ENCODE measurements at places on chromosomes 5 and 9.
A peak's percentile ranks its signal among the peaks of the same experiment; 100 is the strongest.

GRCh38 chr5:73917433-73917832 is 291.4 kb downstream of the ARHGEF28 start:
- peak; percentile 83 for DNase-seq

DNA sequence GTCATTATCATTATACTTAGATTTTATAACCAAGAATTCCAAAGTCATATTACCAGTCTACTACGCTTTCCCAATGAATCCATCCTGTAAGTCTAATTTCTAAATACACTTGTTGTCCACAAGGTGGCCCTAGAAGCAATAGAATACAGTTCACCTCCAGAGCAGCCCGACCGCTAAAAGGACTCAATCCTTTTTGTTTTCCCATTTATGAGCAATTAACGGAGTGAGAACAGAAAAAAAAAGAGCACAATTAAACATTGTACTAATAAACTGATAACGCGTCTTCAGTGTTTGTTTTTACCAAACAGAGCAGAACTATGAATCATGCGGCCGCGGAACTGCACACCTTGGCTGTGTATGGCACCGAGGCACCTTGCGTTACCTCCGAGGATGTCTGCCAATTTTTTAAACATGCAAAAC is 160.7 kb upstream of the DAPK1 start:
- peak; percentile 7 for DNase-seq

- no peak for DNase-seq
Observed at GRCh38 chr5:76859591-76860247, 9.9 kb downstream of the S100Z start.

GRCh38 chr5:117455236-117456233 is 880.9 kb upstream of the SEMA6A start:
- no peak for DNase-seq

DNA sequence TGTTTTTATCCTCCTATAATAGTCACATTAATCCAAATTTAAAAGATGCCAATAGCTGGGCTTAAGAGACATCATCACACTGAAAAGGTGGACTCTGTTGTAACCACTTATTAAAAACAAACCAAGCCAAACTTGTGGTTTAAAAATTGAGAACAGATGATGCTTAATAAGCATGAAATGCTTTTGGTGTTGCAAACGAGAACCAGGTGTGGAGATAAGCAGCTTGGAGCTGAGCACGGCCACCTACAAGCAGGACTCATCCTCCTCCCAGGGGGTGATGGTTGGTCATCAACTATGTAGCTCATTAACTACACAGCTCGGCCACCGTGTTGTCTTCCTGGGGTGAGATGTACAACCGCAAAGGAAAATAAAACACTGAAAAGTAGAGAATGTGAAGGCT is 154.4 kb downstream of the NPR3 start:
- DNase-seq, result no peak

- DNase-seq, result no peak
Observed at GRCh38 chr5:132233081-132233480, 5.4 kb upstream of the P4HA2 start.

DNA sequence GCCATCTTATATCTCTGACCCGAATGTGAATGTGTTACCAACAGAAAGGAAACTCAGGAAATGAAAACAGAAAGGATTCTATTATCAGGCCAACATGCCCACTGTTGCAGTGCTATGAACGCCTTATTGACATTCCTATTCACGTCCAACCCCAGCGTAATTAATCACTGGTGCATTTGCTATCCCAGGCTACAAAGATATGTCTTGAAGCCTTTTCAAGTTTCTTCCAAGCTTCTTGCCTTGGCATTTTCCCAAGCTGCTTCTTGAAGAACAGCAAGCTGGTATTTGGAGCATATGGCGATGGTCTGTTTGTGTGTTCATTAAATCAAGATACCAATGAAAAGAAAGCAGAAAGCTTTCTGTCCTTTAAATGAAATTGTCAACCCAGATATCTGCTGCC is 579.2 kb upstream of the ZNF462 start:
- DNase-seq, result no peak

- DNase-seq, result no peak
Observed at GRCh38 chr9:129759319-129759718, 6.5 kb upstream of the PTGES start.

- no peak for DNase-seq
Observed at GRCh38 chr5:93360436-93361088, 220.5 kb downstream of the NR2F1-AS1 start.

- no peak for DNase-seq
Observed at GRCh38 chr5:35518104-35518503, 99.6 kb upstream of the SPEF2 start.

GRCh38 chr9:129471201-129472019 is 149.5 kb downstream of the C9orf50 start:
- no peak for DNase-seq

GRCh38 chr9:114263853-114264510 is 58.9 kb upstream of the ORM1 start:
- no peak for DNase-seq

DNA sequence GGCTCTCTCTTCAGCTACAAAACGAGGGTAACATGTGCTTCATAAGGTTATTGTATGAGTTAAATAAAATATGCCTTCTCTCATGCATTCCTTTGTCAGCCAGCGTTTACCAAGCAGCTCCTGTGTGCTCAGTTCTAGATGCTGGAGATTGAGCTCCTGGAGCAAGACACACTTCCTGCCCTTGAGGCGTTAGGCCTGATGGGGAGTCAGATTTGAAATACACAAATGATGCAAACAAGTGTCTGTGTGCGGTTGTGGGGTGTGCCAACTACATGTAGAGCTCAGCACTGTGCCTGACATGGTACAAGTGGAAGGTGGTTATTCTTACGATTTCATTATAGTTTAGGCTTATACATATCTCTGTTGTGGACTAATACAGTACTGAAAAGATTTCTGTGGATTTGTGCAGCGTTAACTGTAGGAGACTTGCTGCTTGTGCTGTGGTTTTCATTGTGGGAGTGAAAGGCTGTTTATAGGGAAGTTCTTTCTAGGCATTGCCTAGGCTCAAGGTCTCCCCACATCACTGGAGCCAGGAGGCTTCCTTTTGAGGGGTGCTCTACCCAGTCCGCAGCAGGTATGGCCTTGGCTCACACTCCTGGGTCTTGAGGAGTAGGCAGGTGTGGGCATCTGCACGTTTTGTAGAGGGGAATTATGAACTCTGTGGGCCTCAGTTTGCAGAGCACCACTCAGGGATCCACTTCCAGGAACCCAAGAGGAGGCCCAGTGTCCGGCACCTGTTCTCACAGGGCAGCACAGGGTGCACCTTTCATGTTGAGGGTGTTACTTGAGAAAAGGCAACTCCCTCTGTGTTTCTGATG is 39.8 kb upstream of the ANGPTL2 start:
- DNase-seq, result no peak

GRCh38 chr5:138488481-138488945 is 23.2 kb downstream of the EGR1 start:
- DNase-seq, result no peak

- no peak for DNase-seq
Observed at GRCh38 chr5:158511454-158511853, 588.3 kb downstream of the EBF1 start.

DNA sequence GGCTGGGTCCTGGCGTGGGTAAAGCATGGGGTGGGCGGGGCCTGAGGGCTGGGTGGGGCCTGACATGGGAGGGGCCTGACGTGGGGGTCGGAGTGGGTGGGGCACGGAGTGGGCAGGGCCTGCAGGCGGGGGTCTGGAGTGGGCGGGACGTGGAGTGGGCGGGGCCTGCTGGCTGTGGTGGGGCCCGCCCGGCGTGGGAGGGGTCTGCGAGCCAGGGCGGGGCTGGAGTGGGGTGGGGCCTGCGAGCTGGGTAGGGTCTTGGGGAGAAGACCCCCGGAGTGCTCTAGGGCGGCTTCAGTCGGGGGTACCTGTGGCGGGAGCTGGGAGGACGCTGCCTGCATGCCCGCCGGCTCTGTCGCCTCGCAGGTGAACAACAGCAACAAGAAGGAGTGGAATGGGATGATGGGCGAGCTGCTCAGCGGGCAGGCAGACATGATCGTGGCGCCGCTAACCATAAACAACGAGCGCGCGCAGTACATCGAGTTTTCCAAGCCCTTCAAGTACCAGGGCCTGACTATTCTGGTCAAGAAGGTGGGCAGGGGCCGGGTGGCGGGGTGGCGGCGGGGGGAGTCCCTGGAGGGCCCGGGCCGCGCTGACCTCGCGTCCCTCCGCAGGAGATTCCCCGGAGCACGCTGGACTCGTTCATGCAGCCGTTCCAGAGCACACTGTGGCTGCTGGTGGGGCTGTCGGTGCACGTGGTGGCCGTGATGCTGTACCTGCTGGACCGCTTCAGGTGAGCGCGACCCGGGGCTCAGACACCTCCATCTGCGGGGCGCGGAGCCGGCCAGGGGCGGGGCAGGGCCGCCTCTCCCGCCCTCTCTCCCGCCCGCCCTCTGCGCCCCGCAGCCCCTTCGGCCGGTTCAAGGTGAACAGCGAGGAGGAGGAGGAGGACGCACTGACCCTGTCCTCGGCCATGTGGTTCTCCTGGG is 8.0 kb downstream of the LRRC26 start:
- no peak for DNase-seq

- DNase-seq, result no peak
Observed at GRCh38 chr9:20551835-20552234, 70.5 kb downstream of the MLLT3 start.

DNA sequence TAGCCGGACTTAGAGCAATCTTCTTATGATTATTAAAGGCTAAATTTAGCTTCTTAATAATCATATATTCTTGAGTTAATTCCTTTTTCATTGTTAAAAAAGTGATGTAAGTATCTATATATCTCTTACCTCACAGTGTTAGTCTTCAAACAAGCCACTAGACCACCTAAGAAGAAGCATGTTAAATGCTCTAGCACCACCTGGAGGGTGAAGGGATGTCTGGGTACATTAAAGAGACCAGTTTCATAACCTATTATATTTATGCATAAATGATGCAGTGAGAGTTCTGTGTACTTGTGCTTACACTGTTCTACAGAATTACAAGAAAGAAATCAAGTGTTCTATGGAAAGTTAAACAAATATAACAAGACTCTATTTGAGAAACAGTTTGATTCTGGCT is 55.9 kb upstream of the SLCO6A1 start:
- DNase-seq, result peak; percentile 49

DNA sequence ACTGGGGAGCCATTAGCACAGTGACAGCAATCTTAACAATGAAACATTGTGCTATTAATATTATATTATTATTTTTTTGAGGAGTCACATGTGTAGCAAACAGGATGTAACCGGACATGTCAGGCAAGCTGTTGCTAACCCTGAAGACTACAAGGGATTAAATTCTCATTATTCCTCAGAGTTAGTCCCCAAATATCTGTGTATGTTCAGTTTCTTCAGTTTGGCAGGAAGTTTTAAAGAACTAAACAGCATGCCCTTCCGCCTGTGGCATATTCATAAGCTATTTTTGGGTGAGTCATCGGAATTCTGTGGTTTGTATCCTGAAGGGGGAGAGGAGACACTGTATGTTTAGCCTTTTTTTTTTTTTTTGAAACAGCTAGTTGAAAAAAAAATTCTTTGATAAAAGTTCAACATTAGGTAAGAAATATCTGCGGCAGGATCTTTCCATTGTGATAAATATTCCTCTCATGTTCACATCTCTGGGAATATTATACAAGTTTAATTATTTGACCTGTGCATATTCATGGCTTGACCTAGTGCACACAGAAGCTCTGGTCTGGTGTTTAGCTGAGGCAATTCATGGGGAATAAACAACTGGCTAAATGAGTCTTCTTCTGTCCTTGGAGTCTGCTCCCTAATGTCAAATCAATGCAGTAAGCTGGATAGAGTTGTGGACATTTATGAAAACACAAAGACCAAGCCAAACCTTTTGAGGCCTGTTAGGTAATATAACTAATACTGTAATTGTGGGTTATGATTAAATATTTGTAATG is 202.7 kb upstream of the CDKN2B start:
- DNase-seq, result no peak

DNA sequence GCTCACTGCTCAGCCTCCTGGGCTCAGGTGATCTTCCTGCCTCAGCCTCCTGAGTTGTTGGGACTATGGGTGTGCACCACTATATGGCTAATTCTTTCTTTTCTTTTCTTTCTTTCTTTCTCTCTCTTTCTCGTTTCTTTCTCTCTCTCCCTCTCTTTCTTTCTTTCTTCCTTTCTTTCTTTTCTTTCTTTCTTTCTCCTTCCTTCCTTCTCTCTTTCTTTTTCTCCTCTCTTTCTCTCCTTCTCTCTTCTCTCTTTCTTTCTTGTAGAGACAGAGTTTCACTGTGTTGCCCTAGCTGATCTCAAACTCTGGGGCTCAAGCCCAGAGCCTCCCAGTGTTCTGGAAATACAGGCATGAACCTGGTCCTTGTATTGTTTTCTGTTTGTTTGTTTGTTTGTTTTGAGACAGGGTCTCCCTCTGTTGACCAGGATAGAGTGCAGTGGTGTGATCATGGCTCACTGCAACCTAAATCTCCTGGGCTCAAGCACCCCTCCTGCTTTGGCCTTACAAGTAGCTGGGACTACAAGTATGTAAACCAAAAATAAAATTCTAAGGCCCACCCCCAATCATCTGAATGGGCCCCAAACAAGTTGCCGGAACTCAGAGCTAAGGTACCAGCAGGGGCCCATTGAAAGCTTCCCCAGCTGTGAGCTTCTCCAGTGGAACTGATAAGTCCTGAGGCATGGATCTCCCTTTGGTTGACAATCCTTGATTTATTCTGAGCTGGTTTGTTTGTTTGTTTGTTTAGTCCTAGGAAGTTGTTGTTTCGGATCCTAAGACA is 11.9 kb upstream of the BTF3 start:
- DNase-seq, result no peak

GRCh38 chr9:127543221-127543620 is 68.9 kb upstream of the STXBP1 start:
- no peak for DNase-seq

- no peak for DNase-seq
Observed at GRCh38 chr5:71454913-71455312, 538 bp upstream of the BDP1 start.

GRCh38 chr5:15203376-15203775 is 296.6 kb upstream of the FBXL7 start:
- DNase-seq, result no peak

DNA sequence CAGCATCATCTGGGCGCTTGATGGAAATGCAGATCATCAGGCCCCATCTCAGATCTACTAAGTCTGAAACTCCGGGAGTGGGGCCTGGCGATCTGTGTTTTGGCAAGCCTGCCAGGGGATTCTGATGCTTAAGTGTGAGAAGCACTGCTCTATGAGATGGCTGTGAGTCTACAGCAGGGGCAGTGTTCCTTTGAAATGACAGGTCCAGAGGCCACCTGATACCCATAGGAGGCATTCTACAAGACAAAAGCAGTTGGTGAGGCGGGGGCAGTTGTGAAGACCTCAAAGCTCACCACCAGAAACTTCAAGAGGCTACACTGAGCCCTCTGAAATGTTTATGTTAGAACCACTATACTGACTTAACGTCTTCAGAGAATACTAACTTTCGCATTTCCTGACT is 86.9 kb upstream of the SPATA31D4 start:
- no peak for DNase-seq

DNA sequence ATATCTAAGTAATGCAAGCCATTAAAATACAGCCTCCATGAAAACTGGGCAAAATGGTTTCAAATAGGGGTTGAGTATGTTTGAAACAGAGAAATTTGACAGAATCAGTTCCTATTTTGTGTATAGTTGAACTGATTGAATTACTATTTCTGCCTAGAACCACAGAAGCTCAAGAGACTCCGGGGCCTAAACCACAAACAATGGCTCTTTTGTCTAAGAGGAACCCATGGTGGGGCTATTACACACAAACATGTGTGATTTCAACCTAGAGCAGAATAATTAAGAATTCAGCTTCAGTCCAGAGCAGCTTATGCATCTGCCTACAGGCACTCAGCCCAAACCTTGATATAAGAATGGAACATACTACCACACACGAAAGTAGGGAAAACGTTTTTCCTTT is 171.2 kb upstream of the MPDZ start:
- DNase-seq, result no peak
